Naive B cell (primary cell): ENCODE measurements at places on chromosomes 3 and 15.

- no peak for DNase-seq
Measured at GRCh38 chr3:9765865-9766264, 3.9 kb downstream of the CAMK1 start.

DNA sequence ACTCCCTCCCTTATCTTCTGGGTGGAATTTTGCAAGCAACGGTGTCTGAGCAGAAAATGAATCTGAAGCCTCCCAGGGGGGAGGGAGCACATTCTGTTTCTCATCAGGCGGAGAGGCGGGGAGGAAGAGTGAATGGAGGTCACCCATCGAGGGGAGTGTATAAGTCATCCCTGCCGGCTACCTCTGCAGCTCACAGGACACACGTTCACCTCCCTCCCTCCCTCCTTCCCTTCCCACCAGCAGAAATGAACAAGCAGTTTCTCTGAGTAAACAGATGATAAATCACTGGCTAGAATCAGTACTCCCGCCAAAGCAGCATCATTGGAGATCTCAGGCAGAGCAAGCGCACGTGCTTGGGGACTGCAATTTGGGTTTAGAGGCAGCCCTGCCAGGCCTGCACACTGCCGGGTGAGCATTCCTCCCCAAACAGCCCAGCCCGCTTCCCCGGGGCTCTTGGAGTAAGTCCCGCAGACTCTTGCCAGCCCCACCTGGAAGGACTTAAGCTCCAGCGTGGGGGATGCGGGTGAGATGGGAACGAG, 38.3 kb downstream of the CPN2 start:
- DNase-seq, result no peak

GRCh38 chr15:38667890-38668850, 103.6 kb upstream of the RASGRP1 start:
- DNase-seq, result no peak

DNA sequence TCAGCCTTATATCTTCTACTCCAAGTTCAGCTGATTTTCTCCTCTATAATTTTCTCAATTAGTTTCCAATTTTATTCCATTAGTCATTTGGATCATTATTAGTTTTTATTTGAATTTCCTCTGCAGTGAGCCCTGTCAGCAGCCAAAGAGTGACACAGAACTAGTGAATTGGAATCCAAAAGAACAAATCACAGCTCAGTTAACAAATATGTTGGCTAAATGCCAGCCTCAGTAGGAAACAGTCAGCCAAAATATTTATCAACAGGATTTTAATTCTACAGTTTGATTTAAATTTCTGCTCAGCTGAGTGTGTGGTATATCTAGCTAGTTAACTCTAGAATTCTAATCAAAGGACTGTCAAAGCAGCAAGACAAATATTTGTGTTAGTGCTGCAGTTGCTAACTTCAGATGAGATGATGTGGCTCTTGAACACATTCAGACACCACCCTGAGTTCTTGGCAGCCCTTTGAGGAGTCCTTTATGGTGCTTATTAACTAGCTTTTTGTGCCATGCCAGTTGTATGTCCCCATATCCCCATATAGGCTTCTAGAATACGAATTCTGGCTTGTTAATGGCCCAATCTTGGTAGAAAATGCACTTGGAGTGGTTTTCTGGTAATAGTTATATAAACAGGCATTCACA, 194.5 kb downstream of the CPNE4 start:
- no peak for DNase-seq

DNA sequence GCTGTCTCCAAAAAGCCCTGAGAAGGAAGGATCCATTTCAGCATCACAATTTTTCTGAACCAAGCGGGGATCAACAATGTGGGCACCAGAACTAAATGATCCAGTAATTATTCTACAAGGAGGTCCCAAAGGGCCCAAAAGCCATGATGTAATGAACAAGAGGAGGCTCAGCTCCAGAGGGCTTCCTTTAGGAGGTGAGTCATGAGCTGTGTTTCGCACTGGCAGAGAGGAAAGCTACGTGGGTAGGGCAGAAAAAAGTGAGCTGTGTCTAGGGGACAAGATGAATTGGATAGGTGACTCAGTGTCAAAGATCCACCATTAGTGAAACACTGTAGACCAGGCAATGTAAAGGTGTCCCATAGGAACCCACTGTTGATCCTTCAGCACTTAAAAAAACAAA, 113.4 kb downstream of the RORA start:
- no peak for DNase-seq

DNA sequence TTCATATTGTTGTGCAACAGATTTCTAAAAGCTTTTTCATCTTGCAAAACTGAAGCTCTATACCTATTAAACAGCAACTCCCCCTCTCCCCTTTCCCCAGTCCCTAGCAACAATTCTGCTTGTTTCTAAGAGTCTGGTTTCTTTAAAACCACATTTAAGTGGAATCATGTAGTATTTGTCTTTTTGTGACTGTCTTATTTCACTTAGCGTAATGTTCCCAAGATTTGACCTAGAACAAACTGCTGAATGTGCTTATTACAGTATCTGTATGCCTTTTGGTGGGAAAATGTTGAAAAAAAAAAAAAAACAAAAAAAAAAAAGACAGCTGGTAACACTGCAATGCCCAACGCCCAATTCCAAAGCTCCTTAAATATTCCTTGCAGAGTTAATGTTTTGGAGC, 19.5 kb upstream of the SPESP1 start:
- DNase-seq, result no peak

DNA sequence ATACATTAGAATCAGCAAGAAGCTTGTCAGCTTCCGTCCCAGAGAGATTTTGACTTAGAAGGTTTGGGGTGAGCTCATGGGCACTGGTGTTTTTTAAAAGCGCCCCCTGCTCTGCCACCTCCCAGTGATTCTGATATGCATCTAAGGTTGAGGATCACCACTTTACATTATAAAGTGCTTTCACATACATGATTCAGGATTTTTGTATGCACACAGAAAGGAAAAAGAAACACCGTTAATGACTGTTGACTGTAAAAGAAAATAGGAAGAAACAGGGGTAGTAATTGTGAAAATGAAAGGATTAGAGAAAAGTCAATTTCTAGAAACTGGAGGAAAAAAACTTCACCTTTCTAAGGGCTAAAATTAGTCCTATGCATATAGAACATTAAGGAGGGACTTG, 104.9 kb upstream of the ZBED2 start:
- DNase-seq, result no peak

DNA sequence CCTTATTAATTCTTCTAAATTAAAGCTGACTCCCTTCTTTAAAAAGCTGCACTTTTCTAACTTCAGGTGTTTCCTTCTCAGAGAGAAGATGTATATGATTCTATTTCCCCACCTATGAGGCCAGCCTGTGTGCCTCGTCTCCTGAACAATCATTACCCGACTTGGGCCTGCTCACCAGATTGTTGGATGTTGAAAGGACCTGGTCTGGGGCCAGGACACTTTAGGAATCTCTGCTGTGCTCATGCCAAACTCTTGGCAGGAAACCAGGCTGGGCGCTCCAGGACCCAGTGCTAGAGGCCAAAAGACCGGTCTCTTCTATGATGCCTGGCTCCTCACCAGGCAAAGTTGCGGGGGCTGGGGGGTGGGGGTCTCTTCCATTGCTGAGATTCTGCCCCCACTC, 16.9 kb upstream of the LRRC31 start:
- DNase-seq, result no peak

DNA sequence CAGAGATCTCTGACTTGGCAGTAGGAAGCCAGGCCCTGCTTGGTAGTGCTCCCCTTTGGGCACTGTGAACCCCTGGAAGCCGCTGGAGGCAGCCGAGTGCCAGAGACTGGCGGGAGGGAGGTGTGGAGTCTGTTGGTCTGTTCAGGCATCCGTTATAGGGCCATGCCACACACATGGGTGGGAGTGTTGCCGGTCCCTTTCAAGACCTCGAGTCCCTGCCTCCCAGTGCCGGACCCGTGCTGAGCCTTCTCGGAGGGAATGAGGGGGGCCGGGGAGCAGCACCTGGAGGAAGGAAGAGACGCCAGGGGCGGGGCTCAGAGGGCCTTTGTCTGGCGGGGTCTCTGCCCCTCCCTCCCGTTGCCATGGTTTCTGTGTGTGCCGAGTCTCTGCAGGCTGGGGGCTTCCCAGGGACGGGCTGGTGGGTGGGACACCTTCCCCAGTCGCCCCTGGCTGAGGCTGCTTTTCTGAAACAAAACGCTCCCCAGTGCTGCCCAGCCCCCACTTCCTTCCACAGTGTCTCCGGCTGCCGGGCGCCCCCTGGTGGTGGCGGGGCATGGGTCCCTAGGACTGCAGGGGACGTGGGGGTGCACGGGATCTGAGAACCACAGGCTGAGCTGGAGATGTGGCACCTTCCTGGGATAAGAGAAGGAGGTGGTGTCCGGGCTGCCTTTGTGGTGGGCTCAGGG, 10.0 kb downstream of the GNAI2 start:
- DNase-seq, result peak; percentile 92

- no peak for DNase-seq
Measured at GRCh38 chr3:29850641-29851040, 569.8 kb downstream of the RBMS3 start.

- DNase-seq, result no peak
Measured at GRCh38 chr3:133329626-133330025, 70.2 kb upstream of the BFSP2 start.

GRCh38 chr3:196003611-196004010, 78.3 kb downstream of the TFRC start:
- DNase-seq, result no peak

DNA sequence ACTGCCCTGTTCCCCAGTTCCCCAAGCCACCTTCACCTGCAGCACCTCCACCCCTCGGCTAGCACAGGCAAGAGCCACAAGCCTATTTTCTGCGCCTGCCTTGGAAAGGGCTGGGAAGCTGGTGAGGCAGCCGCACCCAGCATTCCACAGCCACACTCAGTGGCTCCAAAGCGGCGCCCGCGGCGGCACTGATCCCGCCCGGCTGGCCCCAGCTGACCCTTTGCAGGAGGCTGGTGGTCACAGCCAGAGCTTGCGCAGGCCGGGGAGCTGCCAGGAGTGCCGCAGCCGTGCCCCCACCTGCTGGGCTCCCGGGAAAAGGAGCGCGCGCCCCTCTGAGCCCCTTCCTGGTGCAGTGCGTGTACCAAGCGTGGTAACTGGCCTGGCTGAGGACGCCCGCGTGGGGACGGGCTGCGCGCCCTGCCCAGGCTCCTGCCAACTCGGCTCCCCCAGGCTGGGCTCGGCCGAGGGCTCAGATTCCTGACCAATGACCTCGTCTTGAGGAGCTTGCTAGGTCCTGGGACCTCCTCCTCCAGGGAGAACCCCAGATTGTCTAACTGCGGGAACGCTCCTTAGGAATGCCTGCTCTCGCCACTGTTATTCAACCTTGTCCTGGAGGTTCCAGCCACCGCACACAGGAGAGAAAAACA, 13.3 kb downstream of the GRAMD2A start:
- DNase-seq, result no peak

GRCh38 chr3:7393944-7394605, 533.2 kb downstream of the GRM7 start:
- no peak for DNase-seq

GRCh38 chr15:56760186-56760585, 26.9 kb upstream of the ZNF280D start:
- no peak for DNase-seq

DNA sequence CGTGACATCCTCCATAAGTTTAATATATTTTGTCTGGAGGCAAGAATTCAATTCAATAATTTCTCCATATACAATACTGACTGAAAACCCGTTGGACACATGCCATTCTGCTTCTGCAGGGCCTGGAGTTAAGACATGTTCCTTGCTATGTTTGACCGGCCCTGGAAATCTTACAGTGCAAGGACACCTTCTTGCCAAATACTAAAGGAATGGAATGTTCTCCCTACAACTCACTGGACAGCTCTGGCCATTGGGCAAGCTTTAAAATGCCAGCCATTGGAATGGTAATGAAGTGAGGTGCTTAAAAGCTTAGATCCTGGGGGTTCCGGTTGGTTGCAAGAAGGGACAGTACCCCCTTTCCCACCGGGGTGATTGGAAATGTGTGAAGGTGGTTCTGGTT, 329.8 kb upstream of the PROK2 start:
- no peak for DNase-seq

DNA sequence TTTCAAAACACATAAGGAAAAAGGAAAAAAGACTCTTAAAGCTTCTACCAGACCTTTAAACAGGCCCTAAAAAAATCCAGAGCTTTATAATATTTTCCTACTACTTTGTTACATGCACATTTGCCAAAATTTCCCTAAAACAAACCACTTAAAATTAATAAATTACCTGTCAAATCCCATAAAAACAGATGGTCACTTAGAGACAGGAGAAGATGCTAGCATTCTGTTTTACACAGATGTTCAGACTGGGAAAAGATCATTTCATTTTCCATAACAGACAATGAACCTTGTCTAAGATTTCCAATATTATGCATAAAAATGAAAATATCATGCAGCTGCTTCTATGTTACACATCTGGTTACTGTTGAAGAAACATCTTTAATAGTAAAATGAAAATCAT, 66.6 kb downstream of the SUCLG2 start:
- no peak for DNase-seq

DNA sequence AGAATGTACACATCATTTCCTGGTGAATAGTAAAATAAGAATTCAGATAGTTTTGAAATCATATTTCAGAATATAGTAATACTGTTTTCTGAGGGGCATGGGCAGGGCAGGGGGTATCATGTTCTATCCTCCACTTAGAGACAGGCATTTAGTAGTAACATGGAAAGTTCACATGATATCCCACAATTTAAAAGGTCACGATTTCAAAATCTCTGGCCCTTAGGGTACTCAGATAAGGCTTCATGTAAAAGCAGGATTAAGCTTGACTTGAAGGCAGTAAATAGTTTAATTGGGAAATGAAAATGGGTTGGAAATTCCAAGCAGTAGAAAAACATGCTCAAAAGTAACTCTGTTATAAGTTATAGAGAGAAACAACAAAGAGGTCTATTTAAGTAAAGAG, 353.2 kb upstream of the AGTR1 start:
- no peak for DNase-seq

- no peak for DNase-seq
Measured at GRCh38 chr3:58776231-58776630, 109.7 kb upstream of the FAM3D start.

GRCh38 chr15:77992356-77993222, 84.9 kb downstream of the TBC1D2B start:
- DNase-seq, result no peak

- DNase-seq, result no peak
Measured at GRCh38 chr15:33553157-33553556, 242.4 kb downstream of the RYR3 start.

DNA sequence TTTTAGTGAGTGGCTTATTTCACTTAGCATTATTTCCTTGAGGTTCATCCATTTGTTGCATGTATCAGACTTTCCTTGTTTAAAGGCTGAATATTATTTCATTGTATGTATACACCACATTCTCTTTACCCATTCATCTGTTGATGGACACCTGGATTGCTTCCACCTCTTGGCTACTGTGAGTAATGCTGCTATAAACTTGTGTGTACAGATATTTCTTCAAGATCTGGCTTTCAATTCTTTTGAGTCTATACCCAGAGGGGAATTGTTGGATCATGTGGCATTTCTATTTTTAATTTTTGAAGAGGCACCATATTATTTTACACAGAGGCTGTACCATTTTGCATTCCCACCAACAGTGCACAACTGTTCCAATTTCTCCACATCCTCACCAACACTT, 313.5 kb downstream of the RPLP1 start:
- DNase-seq, result no peak

DNA sequence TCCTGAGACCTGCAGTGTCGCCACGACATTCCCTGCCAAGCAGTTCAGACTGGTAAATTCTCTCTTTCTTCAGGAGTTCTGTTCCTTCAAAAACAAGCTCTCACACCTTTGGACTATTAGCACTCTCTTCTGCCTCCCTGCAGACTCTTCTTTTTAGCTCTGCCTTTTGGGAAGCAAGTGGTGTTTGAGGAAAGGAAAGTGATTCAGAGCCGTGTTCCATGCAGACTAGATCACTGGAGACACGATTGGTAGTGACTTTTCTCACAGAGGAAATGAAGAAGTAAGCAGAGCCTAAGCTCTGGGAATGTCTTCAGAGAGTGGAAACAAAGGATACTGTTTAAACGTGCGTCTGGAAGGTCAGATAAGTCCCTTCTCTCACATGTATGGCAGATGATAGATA, 270.6 kb upstream of the TPRG1 start:
- no peak for DNase-seq
